ENCODE measurements at places on chromosomes 11 and 22.

- no peak for DNase-seq
Measured at GRCh38 chr11:125211191-125211947, 46.8 kb downstream of the PKNOX2 start.

GRCh38 chr11:79291948-79292347 lies 148.9 kb downstream of the TENM4 start:
- no peak for DNase-seq

DNA sequence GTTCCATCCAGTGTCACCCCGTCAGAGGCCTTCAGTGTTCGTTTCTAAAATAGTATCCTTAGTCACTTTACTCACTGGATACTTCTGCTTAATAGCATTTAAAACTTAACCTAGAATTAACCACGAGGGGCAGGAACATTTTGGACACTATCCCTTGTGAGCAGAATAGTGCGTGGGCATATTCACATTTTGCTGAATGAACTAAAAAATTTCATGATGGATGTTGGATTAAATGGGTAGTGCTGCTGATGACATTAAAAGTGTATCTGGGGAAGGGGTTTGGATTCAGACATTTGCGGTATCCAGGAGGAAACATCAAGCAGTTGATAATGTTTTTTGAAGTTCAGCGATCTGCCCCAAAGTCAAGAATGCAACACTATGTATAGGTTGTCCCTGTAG lies 750 bp upstream of the NAT10 start:
- DNase-seq = no peak

- DNase-seq = no peak
Measured at GRCh38 chr11:10386361-10386760, 68.7 kb upstream of the AMPD3 start.

GRCh38 chr11:128854841-128855240 lies 12.3 kb downstream of the KCNJ1 start:
- no peak for DNase-seq

- DNase-seq = no peak
Measured at GRCh38 chr11:131486937-131487635, 116.7 kb downstream of the NTM start.

GRCh38 chr11:129719037-129719436 lies 96.6 kb upstream of the TMEM45B start:
- no peak for DNase-seq

DNA sequence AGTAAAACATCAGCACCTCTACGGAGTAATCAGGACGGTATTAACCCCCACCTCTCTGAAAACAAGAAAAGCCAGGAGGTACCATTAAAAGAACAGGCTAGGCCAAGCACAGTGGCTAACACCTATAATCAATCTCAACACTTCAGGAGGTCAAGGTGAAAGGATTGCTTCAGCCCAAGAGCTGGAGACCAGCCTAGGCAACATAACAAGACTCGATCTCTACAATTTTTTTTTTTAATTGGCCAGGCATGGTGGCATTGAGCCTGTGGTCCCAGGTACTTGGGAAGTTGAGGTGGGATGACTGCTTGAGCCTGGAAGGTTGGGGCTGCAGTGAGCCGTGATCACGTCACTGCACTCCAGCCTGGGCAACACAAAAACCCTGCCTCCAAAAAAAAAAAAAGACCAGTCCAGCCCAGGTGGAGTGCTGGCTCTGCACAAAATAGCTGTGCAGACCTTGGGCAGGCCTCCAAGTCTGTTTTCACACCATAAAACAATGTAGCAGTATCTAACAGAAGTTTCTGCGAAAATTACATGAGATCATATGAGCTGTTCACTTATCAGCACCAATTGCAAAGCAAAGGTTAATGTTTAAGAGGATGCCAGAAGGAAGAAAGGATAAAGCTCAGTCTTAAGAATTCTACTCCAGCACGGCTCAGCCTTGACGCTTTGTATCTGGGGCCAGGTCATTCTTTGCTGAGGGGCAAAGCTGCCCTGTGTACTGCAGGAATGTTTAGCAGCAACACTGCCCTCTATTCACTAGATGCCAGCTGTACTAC lies 14.8 kb downstream of the CHKA start:
- no peak for DNase-seq
